Activated T-cell treated with anti-CD3 and anti-CD28 coated beads, Interleukin-2, amount 50 U/mL, for 1 hour (primary cell): ENCODE measurements at places on chromosomes 5 and 9.

- DNase-seq, result no peak
Observed at GRCh38 chr5:54870271-54870670, 115.1 kb downstream of the ESM1 start.

DNA sequence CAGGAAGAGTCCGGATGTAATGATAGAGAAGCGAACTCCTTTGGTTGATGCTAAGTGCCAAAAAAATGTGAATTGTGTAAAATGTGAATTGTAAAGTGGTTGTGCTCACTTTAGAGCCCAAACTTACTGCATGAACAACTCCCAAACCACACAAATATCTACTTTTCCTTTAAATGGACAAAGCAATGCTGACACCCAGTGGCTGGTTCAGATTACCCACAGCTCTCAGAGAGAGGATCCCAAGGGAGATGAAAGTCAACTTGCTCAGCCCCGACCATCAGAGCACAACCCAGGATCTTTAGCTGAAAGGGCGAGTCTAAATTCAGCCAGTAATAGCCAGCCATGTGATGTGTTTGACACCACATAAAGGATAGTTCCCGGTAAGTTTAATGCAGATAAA is 133.7 kb downstream of the NMUR2 start:
- DNase-seq, result no peak

- no peak for DNase-seq
Observed at GRCh38 chr5:118616281-118616680, 372.1 kb downstream of the DTWD2 start.

- DNase-seq, result no peak
Observed at GRCh38 chr9:120567874-120568273, 12.1 kb downstream of the CDK5RAP2 start.

DNA sequence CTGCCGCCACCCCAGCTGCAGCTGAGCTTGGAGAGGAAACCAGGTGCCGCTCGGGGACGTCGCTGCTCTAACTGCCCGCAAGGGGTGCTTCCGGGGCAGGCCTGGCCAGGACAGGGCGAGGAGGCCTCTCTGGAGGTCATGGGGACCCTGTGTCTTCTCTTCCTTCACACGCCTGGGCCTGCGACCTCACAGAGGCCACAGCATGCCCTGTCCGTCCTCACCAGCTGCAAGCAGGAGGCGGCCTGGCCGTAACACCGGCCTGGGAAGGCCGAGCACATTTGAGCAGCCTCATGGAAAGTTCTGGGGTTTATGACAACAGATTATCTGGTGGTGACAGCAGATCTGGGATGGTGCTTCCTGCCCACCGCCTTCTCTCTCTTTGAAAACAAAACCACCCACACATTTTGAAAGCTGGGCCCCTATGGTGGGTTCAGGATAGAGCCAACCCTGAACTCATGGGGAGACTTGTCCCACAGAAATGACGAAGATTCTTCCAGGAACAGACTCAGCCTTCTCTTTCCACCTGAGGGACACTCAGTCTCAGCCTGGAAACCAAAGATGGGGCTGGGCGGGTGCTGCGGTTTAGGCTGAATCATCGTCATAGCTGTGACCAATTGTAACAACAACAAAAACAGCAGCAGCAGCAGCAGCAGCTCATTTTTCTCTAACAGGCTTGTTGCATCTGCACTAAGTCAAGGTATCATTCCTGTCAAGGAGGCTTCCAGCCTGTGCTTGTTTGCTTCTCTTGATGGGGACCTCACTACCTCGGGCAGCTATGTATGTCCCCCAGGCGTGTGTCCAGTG is 99.6 kb upstream of the RAPGEF1 start:
- DNase-seq, result peak; percentile 62
